ENCODE measurements at places on chromosomes 7 and 10.

- H3K36me3 ChIP-seq = no peaks in the 10 kb centered on the region
- no peaks in the 10 kb centered on the region for H3K27me3 ChIP-seq
- DNase-seq = no peak
- no peak overlapping the region for H3K27ac ChIP-seq
- no peaks in the 10 kb centered on the region for H3K4me1 ChIP-seq
Measured at GRCh38 chr7:72538147-72538546, 126.0 kb upstream of the CALN1 start.

GRCh38 chr7:3260401-3260715, 40.7 kb upstream of the SDK1 start:
- H3K4me1 ChIP-seq = no peaks in the 10 kb centered on the region
- H3K36me3 ChIP-seq = no peaks in the 10 kb centered on the region
- peak overlapping the region; percentile 68 for H3K4me3 ChIP-seq
- peaks cover 19% of the 10 kb centered on the region for H3K27me3 ChIP-seq
- no peak for DNase-seq

DNA sequence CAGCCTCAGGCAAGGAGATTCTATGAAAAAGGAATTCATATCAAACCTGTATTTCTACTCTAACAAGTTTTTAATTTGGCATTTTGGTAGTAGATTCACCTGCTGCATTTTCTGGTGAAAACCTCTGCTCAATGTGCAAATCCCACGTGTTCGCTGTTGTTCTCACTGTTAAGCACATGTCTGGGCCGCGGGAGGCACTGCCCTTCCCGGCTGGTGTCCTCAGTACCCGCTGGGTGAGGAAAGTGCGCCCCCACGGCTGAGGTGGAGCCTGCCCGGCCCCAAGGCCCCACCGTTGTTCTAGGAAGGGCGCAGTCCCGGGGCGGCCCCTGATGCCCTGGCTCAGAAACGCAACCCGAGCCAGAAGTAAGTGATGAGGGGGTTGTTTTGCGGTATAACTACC, 193.4 kb upstream of the VWC2 start:
- H3K27me3 ChIP-seq = no peaks in the 10 kb centered on the region
- no peak for DNase-seq
- no peak overlapping the region for H3K4me3 ChIP-seq
- H3K4me1 ChIP-seq = no peaks in the 10 kb centered on the region
- H3K27ac ChIP-seq = no peak overlapping the region

- H3K4me3 ChIP-seq = no peak overlapping the region
- H3K27ac ChIP-seq = no peak overlapping the region
- no peaks in the 10 kb centered on the region for H3K27me3 ChIP-seq
- DNase-seq = no peak
- H3K36me3 ChIP-seq = no peaks in the 10 kb centered on the region
- peaks cover 8% of the 10 kb centered on the region for H3K4me1 ChIP-seq
Measured at GRCh38 chr10:102557569-102557968, 53.8 kb downstream of the SUFU start.

GRCh38 chr10:100729862-100730724, 15.3 kb upstream of the PAX2 start:
- peaks cover 2% of the 10 kb centered on the region for H3K36me3 ChIP-seq
- H3K4me3 ChIP-seq = peak overlapping the region; percentile 10
- H3K27me3 ChIP-seq = peaks cover 95% of the 10 kb centered on the region

- no peak for DNase-seq
- H3K4me3 ChIP-seq = no peak overlapping the region
- H3K27ac ChIP-seq = no peak overlapping the region
- no peaks in the 10 kb centered on the region for H3K36me3 ChIP-seq
Measured at GRCh38 chr7:102925976-102926782, 13.4 kb downstream of the LRRC17 start.

GRCh38 chr7:107815254-107815882, 12.3 kb upstream of the SLC26A3 start:
- no peaks in the 10 kb centered on the region for H3K36me3 ChIP-seq
- no peak for DNase-seq
- peaks cover 25% of the 10 kb centered on the region for H3K4me1 ChIP-seq
- H3K27me3 ChIP-seq = no peaks in the 10 kb centered on the region

DNA sequence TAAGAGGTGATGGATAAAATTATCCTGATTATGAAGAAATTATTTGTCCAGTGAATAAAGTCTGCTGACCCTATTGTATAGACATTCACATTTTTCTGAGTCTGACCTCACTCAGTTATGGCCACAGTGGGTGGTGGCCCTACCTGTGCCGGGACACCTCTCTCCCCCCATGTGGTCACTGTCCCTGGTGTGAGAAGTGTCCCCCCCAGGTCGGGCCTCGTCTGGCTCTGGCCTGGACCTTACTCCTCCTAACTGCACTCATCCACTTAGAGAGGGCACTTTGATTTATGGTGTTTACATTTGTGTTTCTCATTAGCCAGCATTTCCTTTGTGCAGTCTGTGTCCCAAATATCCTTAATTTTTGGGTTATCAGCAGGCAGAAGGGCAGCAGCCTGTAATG, 59.6 kb upstream of the ZNF32 start:
- H3K4me1 ChIP-seq = no peaks in the 10 kb centered on the region
- H3K36me3 ChIP-seq = no peaks in the 10 kb centered on the region
- no peak for DNase-seq
- no peak overlapping the region for H3K4me3 ChIP-seq
- peaks cover 6% of the 10 kb centered on the region for H3K27me3 ChIP-seq
- H3K27ac ChIP-seq = no peak overlapping the region

- H3K36me3 ChIP-seq = no peaks in the 10 kb centered on the region
- DNase-seq = no peak
- H3K4me3 ChIP-seq = no peak overlapping the region
- H3K27me3 ChIP-seq = no peaks in the 10 kb centered on the region
- H3K27ac ChIP-seq = no peak overlapping the region
- no peaks in the 10 kb centered on the region for H3K4me1 ChIP-seq
Measured at GRCh38 chr7:47446871-47447466, 134.9 kb downstream of the TNS3 start.

DNA sequence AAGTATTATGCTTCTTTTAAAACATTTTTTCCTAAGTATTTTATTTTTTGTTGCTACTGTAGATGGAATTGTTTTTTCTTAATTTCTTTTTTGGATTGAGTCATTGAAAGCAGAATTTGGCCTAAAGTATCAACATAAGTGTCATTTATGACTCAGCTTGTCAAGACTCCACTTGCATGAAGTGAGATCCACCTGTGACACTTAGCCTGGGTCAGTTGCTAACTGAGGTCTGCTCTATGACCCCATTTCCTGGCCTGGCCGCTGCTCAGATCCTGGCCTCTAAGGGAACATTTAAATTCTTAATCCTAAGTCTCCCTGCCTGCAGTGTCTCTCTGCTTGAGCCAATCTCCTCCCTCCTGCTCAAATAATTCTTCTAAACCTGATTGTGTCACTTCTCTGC, 35.5 kb downstream of the TMEM270 start:
- no peak overlapping the region for H3K4me3 ChIP-seq
- no peak for DNase-seq
- no peak overlapping the region for H3K27ac ChIP-seq
- H3K4me1 ChIP-seq = no peaks in the 10 kb centered on the region
- H3K27me3 ChIP-seq = peaks cover 3% of the 10 kb centered on the region

DNA sequence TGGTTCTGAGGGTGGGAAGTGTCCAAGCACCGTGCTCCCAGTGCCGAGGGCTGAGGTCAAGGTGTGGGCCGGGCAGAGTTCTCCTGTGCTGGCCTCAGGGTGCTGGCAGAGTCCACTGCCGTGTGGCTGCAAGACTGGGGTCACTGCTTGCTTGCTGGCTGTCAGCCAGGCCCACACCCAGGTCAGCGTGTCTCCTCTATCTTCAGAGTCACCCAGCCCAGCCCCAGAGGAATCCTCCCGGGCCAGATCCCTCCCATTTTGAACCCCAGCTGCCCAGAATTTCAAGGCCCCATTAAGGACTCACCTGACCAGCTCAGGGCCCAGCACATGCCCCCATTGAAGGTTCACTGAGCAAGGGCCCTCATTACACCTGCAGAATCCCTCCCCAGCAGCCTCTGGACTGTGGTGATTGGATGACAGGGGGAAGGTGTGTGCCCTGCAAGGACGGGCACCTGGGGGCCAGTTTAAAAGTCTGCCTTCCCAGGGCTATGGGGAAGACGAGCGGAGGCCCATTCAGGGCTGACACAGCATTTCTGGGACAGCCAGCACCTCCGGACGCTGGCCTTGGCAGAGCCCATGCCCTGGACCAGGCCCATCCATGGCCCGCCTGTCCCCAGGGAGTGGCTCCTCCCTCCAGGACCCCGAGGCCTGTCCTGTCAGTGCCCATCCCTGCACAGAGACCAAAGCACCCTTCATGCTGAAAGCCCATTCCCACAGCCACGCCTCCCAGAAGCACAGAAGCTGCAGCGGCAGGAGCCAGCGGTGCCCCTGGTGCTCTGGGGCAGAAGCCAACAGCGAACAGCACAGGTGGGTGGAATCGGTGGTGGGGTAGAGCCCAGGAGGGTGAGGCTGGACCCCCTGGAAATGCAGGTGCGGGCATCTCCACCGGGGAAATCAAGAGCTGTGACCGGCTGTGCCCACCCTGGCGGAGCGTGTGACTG, 45.1 kb upstream of the PPP2R2D start:
- no peaks in the 10 kb centered on the region for H3K4me1 ChIP-seq
- no peak overlapping the region for H3K4me3 ChIP-seq
- H3K27ac ChIP-seq = no peak overlapping the region
- no peak for DNase-seq

DNA sequence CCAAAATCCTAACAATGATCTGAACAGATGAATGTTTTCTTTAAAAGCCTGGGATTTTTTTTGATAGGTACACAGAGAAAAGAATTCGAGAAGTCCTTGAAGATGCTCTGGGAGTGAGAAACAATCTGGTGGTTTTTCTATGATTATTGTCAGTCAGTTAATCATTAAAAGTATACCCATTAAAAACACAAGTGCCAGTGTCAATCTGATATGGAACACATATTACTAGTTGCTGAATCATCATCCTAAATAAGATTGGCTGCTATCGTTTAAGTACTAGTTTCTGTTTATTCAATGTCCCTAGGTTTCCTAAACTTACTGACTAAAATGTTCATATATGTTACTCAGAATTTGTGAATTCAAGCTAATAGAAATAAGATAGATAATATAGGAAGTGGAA, 16.1 kb downstream of the COL28A1 start:
- no peak for DNase-seq
- no peaks in the 10 kb centered on the region for H3K36me3 ChIP-seq
- H3K27me3 ChIP-seq = no peaks in the 10 kb centered on the region
- H3K4me3 ChIP-seq = no peak overlapping the region
- no peak overlapping the region for H3K27ac ChIP-seq

- peaks cover 21% of the 10 kb centered on the region for H3K4me1 ChIP-seq
- no peak for DNase-seq
- no peak overlapping the region for H3K4me3 ChIP-seq
Measured at GRCh38 chr7:41731493-41732435, 28.9 kb upstream of the INHBA start.

GRCh38 chr10:28463141-28463540, 69.8 kb upstream of the WAC start:
- H3K36me3 ChIP-seq = no peaks in the 10 kb centered on the region
- no peak for DNase-seq
- no peak overlapping the region for H3K4me3 ChIP-seq

GRCh38 chr7:138205614-138206150, 129.4 kb downstream of the AKR1D1 start:
- H3K27me3 ChIP-seq = peaks cover 2% of the 10 kb centered on the region
- DNase-seq = no peak
- H3K4me1 ChIP-seq = no peaks in the 10 kb centered on the region
- no peaks in the 10 kb centered on the region for H3K36me3 ChIP-seq
- H3K4me3 ChIP-seq = no peak overlapping the region

- H3K27me3 ChIP-seq = peaks cover 52% of the 10 kb centered on the region
- H3K36me3 ChIP-seq = no peaks in the 10 kb centered on the region
- peak overlapping the region; percentile 87 for H3K4me3 ChIP-seq
- H3K27ac ChIP-seq = no peak overlapping the region
- no peak for DNase-seq
- H3K4me1 ChIP-seq = peaks cover 33% of the 10 kb centered on the region
Measured at GRCh38 chr10:114631666-114632417, 26.2 kb downstream of the ABLIM1 start.

DNA sequence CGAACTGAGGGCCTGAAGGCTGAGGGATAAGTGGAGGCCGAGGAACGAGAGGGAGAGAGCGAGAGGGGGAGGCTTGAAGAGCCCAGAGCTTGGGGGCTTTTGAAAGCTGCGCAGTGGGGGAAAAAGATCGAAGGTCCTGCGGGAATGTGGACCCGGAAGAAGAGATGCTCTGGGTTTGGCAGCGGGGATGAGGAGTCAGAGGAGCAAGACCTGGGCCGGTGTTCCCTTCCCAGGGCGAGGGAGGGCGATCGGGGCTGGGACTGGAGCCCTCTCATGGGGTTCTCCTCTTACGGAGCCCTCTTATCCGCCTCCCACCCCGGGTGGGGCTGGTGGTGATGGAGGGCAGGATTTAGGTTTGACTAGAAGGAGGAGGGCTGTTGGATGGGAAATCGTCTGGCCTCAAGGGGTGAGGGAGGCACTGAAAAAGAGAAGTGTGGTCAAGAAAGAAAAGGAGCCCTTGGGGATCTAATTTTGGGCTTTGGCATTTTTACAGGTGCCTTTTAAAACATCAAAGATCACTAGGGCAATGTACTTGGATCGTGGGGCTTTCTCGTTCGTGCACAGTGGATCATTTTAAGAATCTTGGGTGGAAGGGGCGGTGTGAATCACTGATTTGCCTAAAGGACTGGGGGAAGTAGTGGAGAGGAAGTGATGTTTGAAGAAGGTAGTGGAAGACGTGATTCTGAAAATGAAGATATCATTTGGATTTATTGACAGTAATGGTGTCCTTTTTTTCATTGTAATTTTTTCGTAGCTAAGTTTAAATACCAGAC, 637 bp downstream of the SAMD8 start:
- peak; percentile 27 for DNase-seq
- H3K27me3 ChIP-seq = no peaks in the 10 kb centered on the region
- H3K36me3 ChIP-seq = peaks cover 10% of the 10 kb centered on the region
- peak overlapping the region; percentile 99 for H3K27ac ChIP-seq
- peaks cover 50% of the 10 kb centered on the region for H3K4me1 ChIP-seq

- no peaks in the 10 kb centered on the region for H3K4me1 ChIP-seq
- H3K27ac ChIP-seq = no peak overlapping the region
- H3K27me3 ChIP-seq = no peaks in the 10 kb centered on the region
- no peak overlapping the region for H3K4me3 ChIP-seq
Measured at GRCh38 chr7:154902600-154903082, 100.3 kb downstream of the PAXIP1 start.

- H3K4me3 ChIP-seq = no peak overlapping the region
- peaks cover 14% of the 10 kb centered on the region for H3K4me1 ChIP-seq
- H3K27me3 ChIP-seq = peaks cover 29% of the 10 kb centered on the region
- no peak overlapping the region for H3K27ac ChIP-seq
- DNase-seq = no peak
Measured at GRCh38 chr7:151306860-151307259, 34.8 kb upstream of the NUB1 start.

All from activated T-helper 1 cell treated with anti-CD3 and anti-CD28 coated beads, Interleukin-12 subunit alpha, Interleukin-12 subunit beta, Interleukin-2, Interleukin-4 antibody, amounts not matched to agents 30 ng/mL and 10 ng/mL and 1 ng/mL, durations not matched to agents 14 hours and 24 hours and 36 hours (primary cell).